Activated T-cell treated with anti-CD3 and anti-CD28 coated beads for 48 hours (primary cell): ENCODE measurements at places on chromosomes 11 and 22.

- no peak for DNase-seq
Measured at GRCh38 chr22:37290737-37291136, 8.4 kb downstream of the CYTH4 start.

DNA sequence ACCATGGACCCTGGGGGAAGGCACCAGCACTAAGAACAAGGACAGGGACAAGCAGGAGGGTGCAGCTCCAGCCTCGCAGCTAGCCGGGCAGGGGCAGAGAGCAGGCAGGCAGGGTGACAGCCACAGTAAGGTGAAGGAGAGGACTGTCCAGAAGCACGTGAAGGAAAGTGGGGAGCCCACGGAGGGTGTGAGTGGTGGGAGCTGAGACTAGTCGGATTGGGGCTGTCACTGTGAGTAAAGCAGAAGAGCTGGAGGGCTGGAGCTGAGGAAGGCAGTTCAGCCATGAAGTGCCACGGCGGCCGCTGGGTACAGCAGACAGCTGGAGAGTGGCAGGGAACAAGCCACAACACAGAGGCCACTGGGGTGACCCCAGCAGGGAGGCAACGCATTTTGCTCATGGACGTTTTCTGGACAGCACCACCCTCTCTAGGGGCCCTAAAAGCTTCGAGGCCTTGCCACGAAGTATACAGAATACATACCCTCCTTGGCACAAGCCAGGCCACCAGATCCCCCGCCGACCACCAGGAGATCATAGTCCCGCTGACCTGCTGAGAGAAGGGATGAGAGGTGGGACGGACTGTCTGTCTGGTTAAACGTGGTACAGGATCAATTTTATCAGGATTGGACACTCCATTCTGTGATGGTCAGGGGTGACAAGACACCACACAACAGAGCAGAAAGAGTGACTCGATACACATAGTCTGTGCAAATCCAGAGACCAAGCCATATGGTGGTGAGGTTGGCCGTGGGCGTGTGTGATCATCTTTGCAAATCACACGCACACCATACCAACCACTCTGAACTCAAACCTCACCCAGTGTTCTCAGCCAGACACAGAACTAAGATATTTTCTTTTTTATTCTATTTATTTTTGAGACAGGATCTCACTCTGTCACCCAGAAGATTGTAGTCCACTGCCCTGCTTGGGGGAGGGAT is 10.8 kb upstream of the COMT start:
- DNase-seq, result no peak

DNA sequence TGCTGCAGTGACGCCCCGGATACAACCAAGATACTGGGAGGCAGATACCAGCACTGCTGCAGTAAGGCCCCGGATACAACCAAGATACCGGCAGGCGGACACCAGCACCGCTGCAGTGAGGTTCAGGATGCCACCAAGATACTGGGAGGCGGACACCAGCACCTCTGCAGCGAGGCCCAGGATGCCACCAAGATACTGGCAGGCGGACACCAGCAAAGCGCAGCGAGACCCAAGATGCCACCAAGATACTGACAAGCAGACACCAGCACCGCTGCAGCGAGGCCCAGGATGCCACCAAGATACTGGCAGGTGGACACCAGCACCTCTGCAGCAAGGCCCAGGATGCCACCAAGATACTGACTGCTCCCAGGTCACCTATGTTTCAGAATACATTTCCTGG is 225.2 kb downstream of the BRD1 start:
- no peak for DNase-seq

- DNase-seq, result no peak
Measured at GRCh38 chr11:67287355-67288197, 1.5 kb upstream of the ANKRD13D start.

DNA sequence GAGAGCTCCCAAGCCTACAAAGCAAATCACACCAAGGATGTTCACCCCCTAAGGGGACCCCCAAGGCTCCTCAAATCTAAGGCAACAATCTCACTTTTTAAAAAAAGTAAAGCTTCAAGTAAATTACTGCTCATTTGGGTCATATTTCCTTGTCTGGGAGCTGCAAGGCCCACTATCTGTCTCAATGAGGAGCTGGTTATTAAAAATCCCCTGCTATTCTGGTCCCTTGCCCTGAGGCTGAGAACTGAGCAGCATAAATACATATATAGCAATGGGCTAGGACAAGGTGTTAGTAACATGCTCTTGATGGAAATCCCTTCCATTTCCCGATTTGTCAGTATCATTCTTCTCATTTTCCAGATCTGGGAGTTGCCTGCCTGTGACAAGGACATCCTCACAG is 119.2 kb downstream of the ETS1 start:
- no peak for DNase-seq
